Activated CD4-positive, alpha-beta T cell treated with anti-CD3 and anti-CD28 coated beads, Interleukin-2, amount 50 U/mL, for 4 hours (primary cell): ENCODE measurements at places on chromosomes 5 and 9.

DNA sequence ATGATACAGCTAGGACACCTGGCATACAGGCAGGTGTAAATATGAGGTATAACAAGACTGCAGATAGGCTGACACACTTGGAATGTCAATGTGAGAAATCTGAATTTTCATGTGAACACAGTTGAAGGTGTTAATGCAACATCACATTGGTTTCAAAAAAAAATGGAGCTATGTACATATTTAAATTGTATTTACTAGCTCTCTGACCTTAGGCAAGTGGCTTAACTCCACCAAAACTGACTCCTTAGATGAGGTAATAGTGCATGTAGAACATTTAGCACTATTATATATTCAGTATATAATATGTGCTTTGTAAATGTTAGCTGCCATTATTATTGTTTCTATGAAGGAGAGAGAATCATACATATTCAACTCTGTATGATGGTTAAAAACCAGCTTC is 48.0 kb downstream of the HTR4 start:
- no peak for DNase-seq

GRCh38 chr9:121173501-121173900 is 28.2 kb downstream of the RAB14 start:
- DNase-seq, result no peak

GRCh38 chr5:112467485-112467884 is 48.4 kb upstream of the EPB41L4A start:
- DNase-seq, result no peak

- DNase-seq, result no peak
Measured at GRCh38 chr5:132546108-132546507, 2.8 kb upstream of the IL5 start.

- no peak for DNase-seq
Measured at GRCh38 chr5:180345186-180345585, 8.0 kb downstream of the GFPT2 start.

DNA sequence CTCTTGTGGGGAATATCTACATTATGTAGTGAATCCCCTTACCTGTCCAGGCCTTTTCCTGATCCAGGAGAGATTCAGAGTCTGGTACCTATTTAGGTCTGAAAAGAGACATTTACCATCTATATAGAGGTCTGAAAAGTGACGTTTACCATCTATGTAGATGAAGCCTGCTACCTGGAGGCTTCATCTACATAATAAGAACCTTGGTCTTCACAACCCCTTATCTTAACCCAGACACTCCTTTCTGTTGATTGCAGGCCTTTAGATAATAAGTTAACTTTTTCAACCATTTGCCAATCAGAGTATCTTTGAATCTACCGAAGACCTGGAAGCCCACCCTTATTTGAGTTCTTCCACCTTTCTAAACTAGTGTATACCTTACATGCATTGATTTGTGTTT is 113.0 kb upstream of the DMRT1 start:
- no peak for DNase-seq

DNA sequence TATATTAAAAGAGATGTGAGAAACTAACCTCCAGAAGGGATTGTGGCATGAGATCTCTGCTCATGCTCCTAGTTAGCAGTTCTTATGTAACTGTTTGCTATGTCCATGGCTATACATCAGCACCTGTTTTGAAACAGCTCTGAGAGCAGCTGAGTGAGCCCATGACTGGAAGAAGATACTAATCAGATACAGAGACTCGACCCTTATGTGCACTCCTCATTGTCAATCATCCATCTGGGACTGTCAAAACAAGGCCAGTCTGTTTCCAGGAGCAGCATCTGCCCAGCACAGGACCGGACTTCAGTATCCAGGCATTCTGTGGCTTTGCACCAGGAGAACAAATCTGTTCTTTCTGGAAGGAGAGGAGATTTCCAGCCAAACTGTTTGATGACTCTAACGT is 77.7 kb downstream of the EFNA5 start:
- no peak for DNase-seq

DNA sequence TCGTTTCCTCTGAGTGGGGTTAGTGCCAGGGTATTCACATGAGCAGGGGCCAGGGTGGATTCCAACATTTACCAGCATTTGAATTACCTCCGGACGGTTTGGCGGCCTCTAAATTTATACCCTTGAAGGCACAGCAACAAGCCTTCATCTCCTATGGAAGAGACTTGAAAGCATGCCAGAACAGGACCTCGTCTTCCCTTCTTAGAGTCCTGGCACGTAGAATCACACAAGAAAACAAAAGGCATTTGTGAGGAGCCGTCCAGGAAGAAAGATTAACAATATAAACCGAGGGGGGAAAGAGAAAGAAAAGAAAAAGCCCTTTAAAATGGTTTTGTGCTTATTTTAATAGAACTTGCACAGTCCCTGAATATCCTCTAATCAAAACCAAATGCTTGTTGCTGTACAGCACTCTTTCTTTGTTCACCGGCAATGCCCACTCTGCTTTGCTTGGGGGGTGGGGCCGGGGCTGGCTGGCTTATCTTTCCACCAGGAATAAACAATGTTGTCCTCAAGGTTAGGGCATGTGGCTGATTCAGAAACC is 575.8 kb upstream of the ZNF462 start:
- no peak for DNase-seq
